ENCODE measurements at places on chromosomes 3 and 15.

GRCh38 chr3:103247459-103247858 is 812.6 kb downstream of the ZPLD1 start:
- no peak for DNase-seq

- DNase-seq, result no peak
These were observed 84.5 kb downstream of the CHSY1 start for GRCh38 chr15:101167411-101167752.

- no peak for DNase-seq
These were observed 725.5 kb upstream of the ARRDC4 start for GRCh38 chr15:97234851-97235610.

DNA sequence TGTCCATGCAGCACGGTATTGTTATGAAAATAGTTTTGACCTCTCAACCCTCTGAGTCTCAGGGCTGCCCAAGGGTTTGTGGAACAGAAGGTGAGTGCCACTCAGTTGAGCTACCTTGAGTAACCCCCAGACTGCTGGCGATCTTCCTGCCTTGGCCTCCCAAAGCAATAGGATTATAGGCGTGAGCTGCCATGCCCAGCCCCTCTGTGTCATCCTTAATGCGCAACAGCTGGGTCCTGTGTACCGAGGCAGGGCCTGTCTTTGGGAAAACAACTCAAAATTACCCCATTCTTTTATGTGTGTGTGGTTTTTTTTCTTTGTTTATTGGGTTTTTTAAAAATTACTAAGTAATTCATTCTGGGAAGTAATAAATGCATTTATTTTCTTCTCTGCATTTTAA is 78.3 kb upstream of the TPM1 start:
- no peak for DNase-seq

DNA sequence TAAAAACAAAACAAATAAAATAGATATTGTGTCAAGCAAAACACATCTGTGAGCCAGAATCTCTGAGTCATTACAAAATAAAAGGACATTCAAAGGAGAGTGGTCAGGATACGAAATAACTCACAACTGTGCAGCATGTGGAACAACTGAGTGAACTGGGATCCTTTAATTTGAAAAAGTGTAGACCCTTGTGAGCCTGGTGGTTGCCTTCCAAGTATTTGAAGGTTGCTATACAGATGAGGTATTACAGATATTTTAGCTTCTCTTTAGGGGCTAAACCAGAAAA is 26.7 kb downstream of the KCNMB2 start:
- no peak for DNase-seq

GRCh38 chr3:119681279-119681678 is 4.1 kb upstream of the COX17 start:
- no peak for DNase-seq

- no peak for DNase-seq
These were observed 50.5 kb upstream of the SPSB4 start for GRCh38 chr3:141000686-141001085.

DNA sequence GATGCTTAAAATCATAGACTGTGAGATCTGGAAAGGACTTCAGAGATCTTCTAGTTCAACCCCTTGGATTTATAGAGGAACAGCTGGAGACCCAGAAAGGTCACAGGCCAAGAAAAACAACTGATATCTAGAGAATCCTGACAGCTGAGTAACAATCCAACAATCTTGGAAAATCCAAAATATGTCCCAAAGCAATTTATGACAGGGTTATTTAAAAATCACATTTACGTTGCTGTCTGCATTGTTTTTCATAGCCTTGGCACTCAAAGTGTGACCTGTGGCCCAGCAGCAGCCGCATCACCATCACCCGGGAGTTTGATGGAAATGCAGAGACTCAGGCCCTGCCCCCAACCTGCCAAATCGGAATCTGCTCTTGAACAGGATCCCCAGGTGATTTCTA is 78.8 kb downstream of the FBN1 start:
- DNase-seq, result no peak

DNA sequence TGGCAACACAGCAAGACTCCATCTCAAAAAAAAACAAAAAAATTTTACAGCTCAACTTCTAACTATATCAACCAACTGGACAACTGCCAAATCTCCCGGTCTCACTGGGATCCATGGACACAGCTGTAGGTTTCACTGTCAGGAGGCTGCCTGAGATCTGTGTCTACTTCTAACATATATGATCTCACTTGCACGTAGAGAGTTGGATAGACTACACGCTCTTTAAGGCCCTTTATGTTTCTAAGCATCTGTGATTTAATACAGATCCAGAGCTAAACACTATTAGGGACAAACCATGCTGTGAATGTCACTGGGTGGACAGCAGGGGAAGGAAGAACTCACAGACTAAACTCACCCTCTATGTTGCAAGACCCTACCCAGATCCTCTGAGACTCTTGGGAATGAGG is 13.0 kb upstream of the APOD start:
- DNase-seq, result no peak

GRCh38 chr15:85318048-85318731 is 62.2 kb upstream of the AKAP13 start:
- DNase-seq, result no peak

DNA sequence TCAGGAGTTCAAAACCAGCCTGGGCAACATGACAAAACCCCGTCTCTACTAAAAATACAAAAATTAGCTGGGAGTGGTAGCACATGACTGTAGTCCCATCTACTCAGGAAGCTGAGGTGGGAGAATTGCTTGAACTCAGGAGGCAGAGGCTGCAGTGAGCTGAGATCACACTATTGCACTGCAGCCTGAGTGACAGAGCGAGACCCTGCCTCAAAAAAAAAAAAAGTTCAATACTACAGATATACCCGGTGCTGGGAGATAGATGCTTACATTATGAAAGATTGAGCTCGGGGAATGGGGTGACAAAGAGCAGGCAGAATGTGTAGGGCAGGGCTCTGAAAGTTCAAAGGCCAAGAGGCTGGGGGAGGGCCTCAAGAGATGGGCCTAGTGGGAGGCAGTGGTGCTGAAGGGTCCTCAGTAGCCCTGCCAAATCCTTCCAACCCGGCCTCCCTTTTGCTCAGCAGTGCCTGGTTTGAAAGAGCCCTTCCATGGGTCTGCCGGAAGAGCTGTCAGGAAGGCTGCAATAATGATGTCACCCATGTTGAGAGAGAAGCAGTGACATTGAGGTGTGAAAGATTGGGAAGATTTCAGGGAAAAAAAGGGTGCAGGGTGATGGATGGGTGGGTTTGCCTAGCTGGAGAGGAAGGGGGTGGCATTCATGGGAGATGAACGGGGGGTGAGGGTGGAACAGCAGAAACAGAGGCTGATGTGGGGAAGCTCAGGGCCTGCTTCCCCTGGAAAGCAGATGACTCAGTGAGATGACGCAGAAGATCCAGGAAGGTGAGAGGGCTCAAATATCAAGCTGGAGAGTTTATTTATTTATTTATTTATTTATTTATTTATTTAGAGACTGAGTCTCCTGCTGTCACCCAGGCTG is 20.0 kb upstream of the IREB2 start:
- no peak for DNase-seq

DNA sequence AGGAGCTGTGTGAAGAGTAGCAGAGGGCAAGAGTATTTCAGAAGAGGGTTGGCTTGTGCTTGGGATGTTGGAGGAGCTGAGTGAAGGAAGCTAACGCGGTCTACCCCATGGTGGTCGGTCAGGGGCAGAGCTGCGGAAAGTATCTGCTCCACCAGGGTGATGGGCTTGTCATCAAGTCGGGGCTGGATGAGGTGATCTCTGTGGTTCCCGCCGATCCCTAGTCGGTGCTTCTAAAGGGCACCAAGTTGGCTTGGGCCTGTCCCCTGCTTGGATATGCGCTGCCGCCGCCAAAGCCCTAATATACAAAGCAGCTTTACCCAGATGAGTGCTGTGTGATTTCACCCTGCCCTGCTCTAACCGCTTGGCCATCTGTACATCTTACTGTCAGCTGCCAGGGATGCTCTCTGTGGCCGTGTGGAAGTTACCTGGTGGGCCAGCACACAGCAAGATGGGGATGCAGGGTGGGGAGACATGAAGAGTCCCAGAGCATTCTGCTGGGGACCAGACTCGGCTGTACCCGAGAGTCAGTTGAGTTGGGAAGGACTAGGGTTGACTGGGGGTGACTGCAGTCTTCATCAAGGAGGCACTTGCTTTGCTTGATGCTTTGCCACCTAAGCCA is 226.1 kb upstream of the BHLHE40 start:
- no peak for DNase-seq

DNA sequence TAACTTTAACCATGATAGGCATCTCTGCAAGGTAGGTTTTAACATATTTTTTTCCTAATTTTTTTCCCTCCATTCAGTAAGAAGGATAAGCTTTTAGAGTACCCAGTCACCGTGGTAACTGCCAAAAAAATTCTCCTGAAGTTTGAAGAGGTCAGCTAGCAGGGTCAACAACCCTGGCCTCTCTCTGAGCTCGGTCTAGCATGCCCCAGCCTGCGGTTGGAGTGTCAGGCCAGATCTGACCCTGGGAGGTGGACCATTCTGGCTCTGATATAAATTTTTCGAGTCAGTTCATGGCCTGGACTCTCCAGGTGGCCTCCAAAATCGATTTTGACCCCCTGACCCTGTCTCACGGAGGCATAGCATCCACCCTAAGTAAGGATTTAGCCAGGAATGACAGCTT is 29.7 kb downstream of the SOX2 start:
- DNase-seq, result no peak

DNA sequence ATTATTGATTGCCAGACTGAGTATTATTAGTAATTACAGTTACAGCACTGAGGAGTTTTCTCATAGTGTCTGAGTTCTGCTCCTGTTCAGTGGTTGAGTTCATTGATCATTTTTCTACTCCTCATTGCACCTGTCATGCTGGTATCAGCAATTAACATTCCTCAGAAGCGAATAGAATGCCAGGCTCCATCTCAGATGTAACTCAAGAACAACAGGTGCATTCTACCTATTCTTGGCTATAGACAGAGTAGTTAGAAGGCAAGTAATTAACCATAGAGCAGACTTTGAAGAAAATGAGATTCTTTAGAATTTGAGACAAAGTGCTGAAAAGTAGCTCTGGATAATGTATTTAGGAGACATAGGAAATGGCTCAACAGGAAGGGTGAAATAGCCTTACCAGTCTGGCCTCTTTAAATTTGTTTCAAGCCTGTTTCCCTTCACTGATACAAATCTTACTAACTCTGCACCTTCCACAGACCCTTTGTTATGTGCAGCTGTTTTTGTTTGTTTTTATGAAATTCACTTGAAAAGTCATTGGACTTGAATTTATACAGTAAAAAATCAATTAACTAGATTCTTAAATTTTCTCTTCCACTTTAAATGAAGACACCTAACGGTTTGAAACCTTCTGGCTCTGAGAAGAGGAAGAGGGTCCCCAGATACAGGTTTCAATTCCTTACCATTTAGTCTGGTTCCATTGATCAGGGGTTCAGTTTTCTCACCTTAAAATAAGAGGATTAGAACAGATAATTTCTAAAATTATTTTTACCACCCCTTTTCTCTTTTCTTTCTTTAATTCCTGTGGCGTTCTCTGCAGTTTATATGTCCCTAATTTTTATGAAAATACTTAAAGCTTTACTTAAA is 109.6 kb downstream of the FNDC3B start:
- no peak for DNase-seq

DNA sequence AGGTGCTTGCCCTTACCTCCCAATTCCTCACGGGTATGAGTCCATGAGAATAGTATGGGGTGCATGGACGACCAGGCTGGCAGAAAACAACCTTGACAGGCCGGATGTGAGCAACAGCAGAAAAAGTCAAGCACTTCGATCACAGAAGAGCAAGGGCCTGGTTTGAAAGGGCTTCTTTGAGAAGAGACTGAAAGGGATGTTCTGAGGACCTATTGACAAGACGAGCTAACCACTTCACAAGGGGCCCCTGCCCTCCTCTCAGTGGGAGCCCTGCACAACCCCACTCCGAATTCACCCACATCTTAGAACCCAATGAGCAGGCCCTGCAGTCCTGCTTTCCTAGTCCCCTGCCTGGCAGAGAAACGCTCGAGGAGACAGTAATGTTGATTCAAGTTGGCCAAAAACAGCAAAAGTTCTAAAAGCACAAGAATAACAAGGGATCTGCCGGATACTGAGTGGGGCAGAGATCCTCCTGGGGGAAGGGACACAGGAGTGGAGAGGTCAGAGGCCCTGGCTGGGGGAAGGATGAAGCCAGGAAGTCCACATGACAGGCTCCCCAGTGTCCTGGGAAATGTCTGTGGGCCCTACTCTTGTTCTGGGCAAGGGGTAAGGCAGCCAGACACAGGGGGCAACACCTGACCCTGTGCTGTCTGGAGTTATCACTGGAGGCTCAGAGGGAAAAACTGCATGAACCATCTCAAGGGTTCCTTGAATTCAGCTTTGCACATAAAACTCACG is 14.8 kb upstream of the CX3CR1 start:
- no peak for DNase-seq

GRCh38 chr15:68638953-68639515 is 60.2 kb downstream of the CORO2B start:
- DNase-seq, result no peak

- DNase-seq, result no peak
These were observed 71.6 kb downstream of the EPHB3 start for GRCh38 chr3:184633237-184633579.

- no peak for DNase-seq
These were observed 5.3 kb downstream of the TUBGCP4 start for GRCh38 chr15:43376017-43376705.

- peak; percentile 65 for DNase-seq
These were observed 26.0 kb downstream of the FBXW12 start for GRCh38 chr3:48397767-48398681.

- DNase-seq, result no peak
These were observed 1108.5 kb upstream of the EPHA6 start for GRCh38 chr3:95705786-95706418.

GRCh38 chr15:47384341-47384740 is 333.0 kb upstream of the SEMA6D start:
- no peak for DNase-seq

- no peak for DNase-seq
These were observed 39.1 kb downstream of the ABHD5 start for GRCh38 chr3:43729707-43730414.
